Activated CD8-positive, alpha-beta memory T cell treated with anti-CD3 and anti-CD28 coated beads, Interleukin-2, amount 10 ng/mL, durations not matched to agents 7 days and 5 days (primary cell): ENCODE measurements at places on chromosomes 6 and 20. TPM values are rescaled to one million over a fixed set of nuclear protein-coding genes. Genes with fewer than 3 reads are reported as not detected.

TMEM200A gene
- total RNA-seq, result 5.0 TPM

PKIB gene
- 0.91 TPM for total RNA-seq

MICB gene
- 63.8 TPM for total RNA-seq

PRL gene
- not detected for total RNA-seq

KIF25 gene
- total RNA-seq, result not detected

BMP6 gene
- total RNA-seq, result not detected

SERPINB1 gene
- total RNA-seq, result 65.7 TPM

SFTA2 gene
- not detected for total RNA-seq

CLDN20 gene
- total RNA-seq, result not detected

DEFB124 gene
- total RNA-seq, result not detected

TMEM74B gene
- total RNA-seq, result 0.45 TPM

ZNF165 gene
- 0.70 TPM for total RNA-seq

GRCh38 chr20:14335052-14335451 lies 2.4 kb downstream of the FLRT3 start:
- H3K4me3 ChIP-seq, result no peak overlapping the region
- no peaks in the 10 kb centered on the region for H3K27me3 ChIP-seq
- H3K27ac ChIP-seq, result no peak overlapping the region

GRCh38 chr20:50267041-50267865 lies 76.6 kb downstream of the CEBPB start:
- no peak for DNase-seq
- H3K4me1 ChIP-seq, result peaks cover 23% of the 10 kb centered on the region
- H3K27ac ChIP-seq, result no peak overlapping the region
- no peak overlapping the region for H3K4me3 ChIP-seq

DNA sequence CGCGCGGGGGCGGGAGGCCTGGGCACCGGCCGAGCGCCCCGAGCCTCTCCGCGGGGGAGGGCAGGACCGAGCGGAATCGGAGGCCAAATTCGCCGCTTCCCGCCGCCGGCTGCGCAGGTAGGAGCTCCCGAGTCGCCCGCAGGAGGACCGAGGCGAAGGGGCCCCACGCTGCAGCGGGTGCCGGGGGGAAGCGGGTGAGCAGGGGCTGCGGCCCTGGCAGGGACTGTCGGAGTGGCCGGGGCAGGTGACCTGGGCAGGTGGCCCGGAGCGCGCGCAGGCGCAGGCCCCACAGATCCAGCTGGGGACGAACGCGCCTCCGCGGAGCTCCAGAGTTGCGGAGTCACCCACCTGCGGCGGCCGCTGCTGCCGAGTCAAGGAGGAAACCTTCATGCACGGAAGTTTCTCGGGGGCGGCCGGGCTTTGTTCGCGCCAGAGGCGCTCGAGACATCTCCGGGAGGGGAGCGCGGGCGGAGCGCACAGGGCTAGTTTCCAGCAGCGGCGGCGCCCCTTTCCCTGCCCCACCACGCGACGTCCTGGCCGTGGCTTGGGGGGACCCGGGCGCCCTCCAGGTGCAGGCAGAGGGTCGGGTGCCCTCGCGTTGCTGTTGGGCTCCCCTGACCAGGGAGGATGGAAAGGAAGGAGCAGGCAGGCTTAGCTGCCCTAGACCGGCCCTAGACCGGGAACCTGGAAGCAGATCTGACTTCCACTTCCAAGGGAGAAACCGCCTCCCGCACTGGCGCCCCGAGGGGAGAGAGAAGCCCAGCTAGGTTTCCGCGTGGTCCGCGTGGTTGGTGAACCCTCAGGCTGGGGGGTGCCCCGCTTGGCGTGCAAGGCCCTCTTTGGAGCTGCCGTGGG lies 590 bp downstream of the SLCO4A1 start:
- H3K27me3 ChIP-seq, result peaks cover 13% of the 10 kb centered on the region
- DNase-seq, result peak; percentile 76
- H3K4me3 ChIP-seq, result peak overlapping the region; percentile 82
- H3K36me3 ChIP-seq, result peaks cover 19% of the 10 kb centered on the region
- H3K27ac ChIP-seq, result peak overlapping the region; percentile 66
- H3K4me1 ChIP-seq, result peaks cover 46% of the 10 kb centered on the region

DNA sequence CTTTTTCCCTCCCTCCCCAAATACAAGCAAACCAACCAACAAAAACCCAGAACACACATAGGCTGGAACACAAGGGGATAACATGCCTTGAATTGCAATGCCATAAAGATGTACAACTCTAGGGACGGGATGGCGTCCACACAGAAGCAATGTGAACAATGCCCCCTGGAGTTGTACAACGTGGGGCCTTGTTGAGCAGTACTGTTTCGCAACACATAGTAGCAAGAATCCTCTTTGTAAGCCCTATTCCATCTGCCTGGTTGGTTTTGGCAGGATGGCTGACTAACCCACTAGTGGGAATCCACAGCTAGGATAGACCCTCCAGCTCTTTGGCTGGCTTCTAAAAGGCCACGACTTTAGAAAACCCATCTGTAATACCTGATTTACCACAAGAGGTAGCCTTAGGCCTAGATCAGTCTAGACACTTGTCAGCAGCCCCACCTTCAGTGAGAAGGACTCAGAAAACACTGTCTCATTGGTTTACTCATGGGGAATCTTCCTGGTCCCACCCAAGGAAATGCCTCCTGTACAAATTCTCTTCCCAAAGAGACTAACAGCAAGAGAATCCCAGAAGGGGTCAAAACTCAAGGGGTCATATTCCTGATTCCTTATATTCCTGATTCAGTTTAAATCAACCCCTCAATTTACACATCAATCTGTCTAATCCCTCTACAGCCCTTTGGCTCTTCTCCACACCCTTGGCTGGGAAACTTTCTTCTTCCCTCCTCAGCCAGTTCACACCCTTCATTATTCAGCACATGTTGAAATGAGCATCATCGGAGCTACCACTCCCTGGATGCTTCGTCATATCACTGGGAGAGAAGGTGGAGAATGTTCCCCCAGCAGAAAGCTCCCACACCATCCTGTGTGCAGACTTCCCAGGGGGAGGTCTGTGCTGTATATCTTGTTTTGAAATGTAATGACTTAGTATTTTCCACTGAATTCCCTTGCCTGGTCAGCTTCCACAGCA lies 622.4 kb upstream of the FLRT3 start:
- H3K4me3 ChIP-seq, result no peak overlapping the region
- H3K36me3 ChIP-seq, result no peaks in the 10 kb centered on the region
- H3K4me1 ChIP-seq, result no peaks in the 10 kb centered on the region
- DNase-seq, result no peak
- H3K27me3 ChIP-seq, result no peaks in the 10 kb centered on the region

GRCh38 chr6:113306552-113307145 lies 550.5 kb upstream of the MARCKS start:
- H3K27ac ChIP-seq, result no peak overlapping the region
- no peaks in the 10 kb centered on the region for H3K27me3 ChIP-seq
- H3K36me3 ChIP-seq, result no peaks in the 10 kb centered on the region
- no peaks in the 10 kb centered on the region for H3K4me1 ChIP-seq
- DNase-seq, result peak; percentile 60
- H3K4me3 ChIP-seq, result no peak overlapping the region

- H3K4me3 ChIP-seq, result no peak overlapping the region
- DNase-seq, result no peak
- H3K4me1 ChIP-seq, result peaks cover 1% of the 10 kb centered on the region
These were observed 222.1 kb upstream of the UFL1 start for GRCh38 chr6:96299525-96299924.

DNA sequence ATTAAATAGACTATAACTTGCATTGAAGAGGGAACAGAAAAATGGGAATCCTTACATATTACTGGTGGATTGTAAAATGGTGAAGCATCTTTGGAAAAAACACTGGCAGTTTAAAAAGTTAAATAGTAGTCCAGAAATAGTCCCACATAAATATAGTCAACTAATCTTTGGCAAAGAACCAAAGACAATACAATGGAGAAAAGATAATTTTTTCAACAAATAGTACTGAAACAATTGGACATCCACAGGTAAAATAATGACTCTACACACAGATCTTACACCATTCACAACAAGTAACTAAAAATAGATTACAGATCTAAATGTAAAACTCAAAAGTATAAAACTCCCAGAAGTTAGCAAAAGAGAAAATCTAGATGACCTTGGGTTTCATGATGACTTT lies 259.1 kb upstream of the CEP162 start:
- H3K4me1 ChIP-seq, result no peaks in the 10 kb centered on the region
- H3K27me3 ChIP-seq, result no peaks in the 10 kb centered on the region
- no peaks in the 10 kb centered on the region for H3K36me3 ChIP-seq
- H3K27ac ChIP-seq, result no peak overlapping the region
- no peak overlapping the region for H3K4me3 ChIP-seq

DNA sequence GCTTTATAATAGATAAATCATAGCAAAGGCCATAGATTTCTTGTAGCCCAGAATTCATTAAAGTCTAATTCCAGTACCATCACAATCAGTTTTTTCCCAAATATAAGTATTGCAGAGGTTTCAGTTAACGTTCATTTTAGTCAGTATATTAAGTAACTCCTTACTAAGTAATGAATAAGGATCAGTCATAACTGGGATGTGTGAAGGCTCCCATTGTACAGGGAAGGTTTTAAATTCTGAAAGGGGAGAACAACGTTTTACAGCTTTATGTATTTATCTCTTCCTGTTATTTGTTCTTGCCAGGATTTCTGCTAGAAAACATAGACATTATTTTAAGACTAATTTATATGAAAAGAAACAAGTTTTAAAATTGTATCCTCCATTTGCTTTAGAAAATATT lies 215.5 kb upstream of the LAMP5 start:
- no peaks in the 10 kb centered on the region for H3K36me3 ChIP-seq
- H3K4me3 ChIP-seq, result no peak overlapping the region
- H3K27me3 ChIP-seq, result no peaks in the 10 kb centered on the region
- no peak for DNase-seq
- H3K4me1 ChIP-seq, result no peaks in the 10 kb centered on the region
- no peak overlapping the region for H3K27ac ChIP-seq

GRCh38 chr20:58755062-58755697 lies 62.6 kb downstream of the NPEPL1 start:
- peak; percentile 36 for DNase-seq
- no peak overlapping the region for H3K27ac ChIP-seq
- H3K36me3 ChIP-seq, result no peaks in the 10 kb centered on the region
- no peak overlapping the region for H3K4me3 ChIP-seq

GRCh38 chr6:152472325-152472724 lies 164.8 kb downstream of the SYNE1 start:
- H3K4me1 ChIP-seq, result no peaks in the 10 kb centered on the region
- H3K4me3 ChIP-seq, result no peak overlapping the region
- H3K27me3 ChIP-seq, result no peaks in the 10 kb centered on the region
- H3K36me3 ChIP-seq, result no peaks in the 10 kb centered on the region
- DNase-seq, result no peak

DNA sequence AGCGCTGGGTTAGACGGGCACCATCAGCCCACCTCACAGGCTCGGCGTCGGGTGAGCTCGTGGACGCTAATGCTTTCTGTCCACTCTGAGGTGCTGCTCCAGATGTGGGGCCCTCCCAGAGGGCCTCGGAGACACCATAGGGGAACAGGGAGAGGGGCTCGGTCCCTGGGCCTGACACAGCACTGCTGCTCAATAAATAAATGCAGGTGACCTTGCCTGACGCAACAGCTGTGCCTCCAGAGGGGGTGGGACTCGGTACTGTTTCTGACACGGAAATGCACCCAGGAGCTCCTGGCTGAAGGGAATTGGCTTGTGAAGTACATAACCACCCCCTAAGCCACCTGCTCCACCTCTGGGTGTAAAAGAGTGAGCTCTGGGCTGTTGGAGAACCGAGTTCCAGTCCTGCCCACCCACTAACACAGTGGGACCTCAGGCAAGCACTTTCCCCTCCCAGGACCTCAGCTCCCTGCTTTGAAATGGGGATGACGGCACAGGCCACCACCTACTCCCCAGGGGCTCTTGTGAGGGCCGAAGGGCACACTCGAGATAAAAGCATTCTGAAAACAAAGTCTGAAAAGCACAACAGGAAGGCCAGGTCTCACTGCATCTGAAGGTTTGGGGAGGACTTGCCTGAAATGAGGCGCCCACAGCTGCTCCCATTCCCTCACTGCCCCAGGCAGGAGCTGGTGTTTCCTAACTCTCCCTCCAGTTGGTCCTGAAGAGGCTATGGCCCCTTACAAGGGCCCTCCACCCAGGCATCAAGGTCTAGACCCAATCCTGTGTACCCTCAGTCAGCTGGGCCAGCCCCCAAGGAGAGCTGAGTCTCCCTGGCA lies 6.7 kb downstream of the KCNK15 start:
- peaks cover 8% of the 10 kb centered on the region for H3K27me3 ChIP-seq
- H3K4me3 ChIP-seq, result no peak overlapping the region
- DNase-seq, result no peak

DNA sequence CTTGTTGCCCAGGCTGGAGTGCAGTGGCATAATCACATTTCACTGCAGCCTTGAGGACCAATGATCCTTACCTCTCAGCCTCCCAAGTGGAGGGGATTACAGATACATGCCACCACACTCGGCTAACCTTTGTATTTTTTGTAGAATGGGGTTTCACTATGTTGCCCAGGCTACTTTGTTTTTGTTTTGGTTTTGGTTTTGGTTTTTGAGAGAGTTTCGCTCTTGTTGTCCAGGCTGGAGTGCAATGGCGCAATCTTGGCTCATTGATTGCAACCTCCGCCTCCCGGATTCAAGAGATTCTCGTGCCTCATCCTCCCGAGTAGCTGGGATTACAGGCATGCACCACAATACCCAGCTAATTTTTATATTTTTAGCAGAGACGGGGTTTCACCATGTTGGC lies 105.5 kb downstream of the BMP7 start:
- H3K27ac ChIP-seq, result no peak overlapping the region
- DNase-seq, result no peak
- H3K36me3 ChIP-seq, result no peaks in the 10 kb centered on the region
- H3K4me1 ChIP-seq, result no peaks in the 10 kb centered on the region

GRCh38 chr20:12970372-12970821 lies 38.4 kb upstream of the SPTLC3 start:
- H3K4me3 ChIP-seq, result no peak overlapping the region
- no peaks in the 10 kb centered on the region for H3K27me3 ChIP-seq
- H3K36me3 ChIP-seq, result no peaks in the 10 kb centered on the region
- no peaks in the 10 kb centered on the region for H3K4me1 ChIP-seq
